ENCODE measurements at places on chromosomes 12 and 14.

DNA sequence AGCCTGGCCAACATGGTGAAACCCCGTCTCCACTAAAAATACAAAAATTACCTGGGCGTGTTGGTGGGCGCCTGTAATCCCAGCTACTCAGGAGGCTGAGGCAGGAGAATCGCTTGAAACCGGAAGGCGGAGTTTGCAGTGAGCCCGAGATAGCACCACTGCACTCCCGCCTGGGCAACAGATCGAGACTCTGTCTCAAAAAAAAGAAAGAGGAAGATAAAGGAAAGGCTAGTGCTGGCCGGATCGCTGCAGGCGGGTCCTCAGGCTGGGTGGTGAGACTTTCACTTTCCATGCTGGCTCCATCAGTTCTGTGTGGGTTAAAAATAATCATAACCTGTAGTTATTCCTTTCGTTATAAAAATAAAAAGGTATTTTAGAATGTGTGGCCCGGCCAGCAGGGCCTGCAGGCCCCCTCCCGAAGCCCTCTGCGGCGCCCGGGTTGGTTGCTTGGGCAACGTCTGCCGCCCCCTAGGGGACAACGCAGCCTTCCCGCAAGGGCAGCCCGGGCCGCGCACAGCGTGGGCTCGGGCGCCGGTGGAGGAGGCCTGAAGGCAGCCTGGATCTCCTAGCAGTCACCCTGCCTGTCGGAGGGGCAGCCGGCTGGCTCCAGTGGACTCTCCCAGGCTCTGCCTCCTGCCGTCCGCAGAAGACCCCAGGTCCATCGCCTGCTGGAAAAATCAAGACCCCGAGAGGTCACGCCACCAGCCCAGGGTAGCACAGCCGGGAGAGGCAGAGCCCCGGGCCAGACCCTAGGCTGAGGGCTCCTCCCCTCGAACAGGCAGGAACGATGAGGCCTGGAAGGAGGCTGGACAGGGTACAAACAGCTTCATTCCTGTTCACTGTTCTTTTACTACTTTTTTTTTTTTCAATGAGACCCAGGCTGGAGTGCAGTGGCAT, 5.0 kb upstream of the SLC25A47 start:
- DNase-seq, result no peak

GRCh38 chr14:20970647-20970982, 15.3 kb downstream of the RNASE2 start:
- DNase-seq, result no peak

DNA sequence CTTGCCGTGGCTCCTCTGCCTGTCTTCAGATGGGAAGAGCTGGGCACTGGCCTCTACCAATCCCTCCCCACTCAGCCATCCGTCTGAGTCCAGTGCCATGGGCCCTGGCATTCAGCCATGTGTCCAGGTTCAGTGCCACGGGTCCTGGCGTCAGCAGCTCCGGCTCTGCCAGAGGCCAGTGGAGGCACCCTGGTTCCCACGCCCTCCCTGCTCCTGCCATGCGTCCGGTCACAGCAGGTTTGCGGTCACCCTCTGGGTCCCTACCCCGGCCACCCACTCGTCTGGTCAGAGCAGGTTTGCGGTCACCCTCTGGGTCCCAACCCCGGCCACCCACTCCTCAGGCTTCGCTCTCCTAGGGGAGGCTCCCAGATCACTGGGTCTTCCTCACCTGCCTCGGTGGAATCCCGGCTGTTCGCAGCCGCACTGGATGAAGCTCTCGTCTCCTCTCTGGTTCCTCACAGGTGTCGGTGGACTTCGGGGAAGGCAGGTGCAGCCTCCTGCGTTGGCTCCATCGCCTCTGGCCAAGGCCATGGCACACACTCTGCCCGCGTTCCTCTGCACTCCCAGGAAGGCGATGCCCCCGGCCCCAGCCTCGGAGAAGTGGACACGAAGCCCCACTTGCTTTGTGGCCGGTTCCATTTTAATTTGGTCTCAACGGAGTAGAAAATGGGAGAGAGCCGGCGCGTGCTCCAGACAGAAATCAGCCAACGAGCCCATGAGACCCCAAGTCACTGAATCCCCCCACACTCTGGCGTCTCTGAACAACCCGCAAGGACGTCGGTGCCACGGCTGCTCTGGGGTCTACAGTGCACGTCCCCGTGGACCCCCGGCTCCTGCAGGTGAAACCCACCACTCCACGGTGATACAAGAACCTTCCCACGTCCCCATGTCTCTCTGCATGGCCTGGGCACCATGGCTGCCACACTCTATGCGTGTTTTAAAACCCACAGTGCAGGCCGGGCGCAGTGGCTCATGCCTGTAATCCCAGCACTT, 47.8 kb upstream of the FBRSL1 start:
- no peak for DNase-seq

GRCh38 chr14:55715889-55716288, 135.9 kb downstream of the KTN1 start:
- DNase-seq, result no peak

GRCh38 chr14:105313381-105314286, 914 bp upstream of the PACS2 start:
- DNase-seq, result no peak

GRCh38 chr12:1587927-1588574, 6.3 kb downstream of the FBXL14 start:
- no peak for DNase-seq

- peak; percentile 91 for DNase-seq
Measured at GRCh38 chr14:34650786-34651584, 21.0 kb upstream of the SNX6 start.

- DNase-seq, result no peak
Measured at GRCh38 chr14:99314623-99315022, 42.6 kb upstream of the BCL11B start.

DNA sequence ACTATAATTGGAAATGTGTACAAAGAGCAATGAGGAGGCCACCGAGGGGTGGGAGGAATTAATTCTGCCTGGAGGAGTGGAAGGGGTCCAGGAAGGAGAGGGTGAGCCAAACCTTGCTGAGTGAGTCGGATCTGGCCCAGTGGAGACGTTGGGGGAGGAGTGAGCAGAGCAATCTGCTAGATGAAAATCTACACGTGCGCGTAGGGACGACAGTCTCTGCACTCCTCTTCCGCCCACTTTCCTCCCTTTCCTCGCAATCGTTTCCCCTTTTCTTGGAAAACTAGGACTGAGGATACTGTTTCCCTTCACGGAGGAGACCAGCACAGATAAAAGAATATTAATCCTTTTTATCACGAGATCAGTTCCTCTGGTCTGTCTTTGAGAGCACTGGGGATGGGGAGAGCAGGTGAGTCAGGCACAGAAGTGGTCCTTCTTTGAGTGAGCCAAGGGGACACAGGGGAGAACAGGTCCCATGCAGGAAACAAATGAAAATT, 2.9 kb upstream of the NAB2 start:
- DNase-seq, result no peak

DNA sequence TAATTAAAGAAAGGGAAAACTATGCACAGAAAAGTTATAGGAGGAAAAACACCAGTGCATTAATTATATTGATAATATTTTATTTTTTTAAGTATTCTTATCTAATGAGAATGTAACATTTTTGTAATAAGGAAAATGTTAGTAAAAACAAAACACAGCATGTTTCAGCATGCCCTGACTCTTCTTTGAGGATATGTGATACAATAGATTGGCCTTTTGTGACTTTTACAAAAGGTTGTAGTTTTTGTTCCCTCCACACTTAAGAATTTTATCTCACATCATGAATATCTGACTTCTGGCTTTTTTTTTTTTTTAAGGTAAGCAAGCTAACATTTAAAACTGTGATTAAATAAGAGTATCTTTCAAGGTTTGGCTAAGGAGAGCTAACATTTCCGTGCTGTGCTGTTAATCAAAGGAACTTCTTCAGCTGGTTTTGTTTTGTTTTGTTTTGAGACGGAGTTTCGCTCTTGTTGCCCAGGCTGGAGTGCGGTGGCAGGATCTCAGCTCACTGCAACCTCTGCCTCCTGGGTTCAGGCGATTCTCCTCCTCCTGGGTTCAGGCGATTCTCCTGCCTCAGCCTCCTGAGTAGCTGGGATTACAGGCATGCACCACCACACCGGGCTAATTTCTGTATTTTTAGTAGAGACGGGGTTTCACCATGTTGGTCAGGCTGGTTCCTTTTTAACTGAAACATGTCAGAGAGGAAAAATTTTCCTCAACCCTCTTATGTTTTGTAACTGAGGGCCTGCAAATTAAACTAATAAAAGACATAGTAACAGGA, 30.8 kb upstream of the RESF1 start:
- DNase-seq, result no peak

DNA sequence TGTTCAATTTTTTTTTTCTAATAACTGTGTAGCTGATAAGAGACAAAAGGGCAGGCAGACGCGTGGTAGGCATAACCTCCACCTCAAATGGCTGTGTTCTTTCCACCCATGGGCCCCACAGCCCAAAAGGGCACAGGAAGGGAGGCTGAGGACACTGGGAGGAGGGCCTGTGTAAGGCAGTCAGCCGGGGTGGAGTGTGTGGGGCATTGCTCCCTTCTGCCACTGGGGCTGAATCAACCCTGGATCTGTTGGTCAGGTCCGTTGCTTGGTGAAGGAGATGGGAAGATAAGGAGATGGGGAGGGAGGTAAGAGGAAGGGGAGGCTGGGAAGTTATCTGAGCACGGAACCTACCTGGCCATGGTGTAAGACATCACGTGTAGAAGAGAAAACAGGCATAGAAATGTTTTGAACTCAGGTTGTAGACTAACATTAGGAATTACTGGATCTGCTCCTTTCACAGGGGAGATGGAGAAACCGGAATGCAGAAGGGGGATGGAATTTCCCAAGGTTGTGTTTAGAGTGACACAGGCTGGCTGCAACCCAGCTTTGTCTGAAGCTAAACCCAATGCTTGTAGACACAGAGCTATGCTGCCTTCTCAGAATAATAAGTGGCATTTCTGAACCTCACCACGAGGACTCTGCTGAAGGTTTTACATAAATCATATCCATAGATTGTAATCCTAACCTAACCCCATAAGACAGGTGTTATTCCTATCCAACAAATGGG, 138.5 kb upstream of the NOS1 start:
- no peak for DNase-seq

- DNase-seq, result no peak
Measured at GRCh38 chr14:36683083-36683724, 21.5 kb downstream of the PAX9 start.

- no peak for DNase-seq
Measured at GRCh38 chr14:74577247-74577947, 34.6 kb downstream of the LTBP2 start.

DNA sequence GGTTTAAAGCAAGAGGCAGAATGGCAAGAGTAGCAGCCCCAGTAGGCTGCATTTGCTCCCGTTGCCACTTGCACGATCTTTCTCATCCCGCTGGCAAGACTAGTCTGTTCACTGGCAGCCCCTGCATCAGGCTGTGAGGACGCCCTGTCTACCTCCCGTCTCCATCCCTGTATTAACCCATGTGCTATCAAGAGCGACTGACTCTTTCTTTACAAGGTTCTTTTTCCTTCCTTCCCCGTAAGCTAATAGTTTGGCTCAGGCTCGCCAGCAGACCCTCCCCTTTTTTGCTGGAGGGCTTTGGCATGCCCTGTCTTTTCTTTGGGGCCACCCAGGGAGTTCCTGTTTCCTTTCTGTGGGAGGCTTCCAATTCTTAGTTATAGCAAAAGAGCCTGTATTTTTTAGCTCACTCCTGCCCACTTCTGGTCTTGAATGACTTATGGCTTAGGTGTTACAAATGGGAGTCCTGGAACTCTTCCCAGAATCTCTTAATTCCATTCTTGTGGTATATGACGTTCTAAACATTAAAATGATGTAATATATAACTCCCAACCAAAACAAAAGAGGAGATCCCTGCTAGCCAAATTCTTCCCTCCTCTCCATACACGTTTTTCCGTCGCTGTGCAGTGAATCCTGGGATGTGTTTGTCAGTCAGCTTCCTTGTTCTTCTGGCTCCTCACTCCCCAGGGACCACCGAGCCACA, 149.0 kb downstream of the PRKCH start:
- no peak for DNase-seq

- no peak for DNase-seq
Measured at GRCh38 chr12:59055204-59055860, 135.0 kb upstream of the LRIG3 start.

GRCh38 chr12:102061096-102061559, 663 bp downstream of the WASHC3 start:
- DNase-seq, result no peak

- DNase-seq, result no peak
Measured at GRCh38 chr14:21995332-21995731, 321.7 kb upstream of the OR4E1 start.

DNA sequence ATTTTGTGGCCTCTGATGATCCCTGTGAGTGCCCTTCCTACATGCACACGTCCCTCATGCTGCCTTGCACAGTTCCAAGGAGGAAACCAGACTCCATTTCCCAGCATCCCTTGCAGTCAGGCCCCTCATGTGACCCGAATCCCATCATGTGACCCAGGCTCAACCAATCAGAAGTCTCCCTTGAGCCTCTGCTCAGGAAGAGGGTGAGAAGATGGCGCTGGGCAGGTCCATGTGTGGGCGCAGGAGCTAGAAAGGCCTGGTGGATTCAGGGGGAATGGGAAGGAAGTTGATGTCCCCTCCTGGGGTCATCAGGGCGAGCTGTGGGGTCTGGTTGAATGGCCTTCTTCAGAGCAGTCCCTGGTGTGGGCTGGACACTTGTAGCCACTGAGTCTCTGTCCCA, 240.5 kb downstream of the ADGRD1 start:
- no peak for DNase-seq

GRCh38 chr12:108182096-108182495, 53.0 kb downstream of the WSCD2 start:
- no peak for DNase-seq

GRCh38 chr12:7645395-7646177, 20.1 kb downstream of the APOBEC1 start:
- DNase-seq, result no peak

GRCh38 chr14:38248321-38249028, 7.4 kb downstream of the CLEC14A start:
- no peak for DNase-seq

GRCh38 chr12:944211-944610, 5.3 kb downstream of the RAD52 start:
- no peak for DNase-seq

DNA sequence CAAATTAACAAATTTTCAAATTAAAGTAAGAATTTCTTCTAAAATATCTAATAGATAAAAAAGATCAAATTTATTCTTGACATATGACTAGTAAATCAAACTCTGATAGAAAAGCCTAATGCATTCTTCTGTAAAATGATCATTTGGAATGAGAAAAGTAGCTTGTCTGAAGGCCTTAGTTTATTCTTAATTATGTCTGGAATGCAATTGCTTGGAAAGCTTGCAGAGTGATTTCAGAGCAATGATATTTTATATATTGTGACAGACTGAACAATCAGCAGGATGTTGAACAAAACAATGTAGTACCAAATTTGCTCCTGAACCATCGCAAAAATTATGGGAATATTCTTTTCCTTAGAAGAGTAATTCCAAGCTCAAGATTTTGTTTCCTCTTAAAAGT, 789.6 kb upstream of the NOVA1 start:
- DNase-seq, result no peak

- no peak for DNase-seq
Measured at GRCh38 chr12:98359856-98360255, 155.5 kb upstream of the TMPO start.

All from RWPE2 (cell line).